ENCODE measurements at places on chromosomes 5 and 9.

DNA sequence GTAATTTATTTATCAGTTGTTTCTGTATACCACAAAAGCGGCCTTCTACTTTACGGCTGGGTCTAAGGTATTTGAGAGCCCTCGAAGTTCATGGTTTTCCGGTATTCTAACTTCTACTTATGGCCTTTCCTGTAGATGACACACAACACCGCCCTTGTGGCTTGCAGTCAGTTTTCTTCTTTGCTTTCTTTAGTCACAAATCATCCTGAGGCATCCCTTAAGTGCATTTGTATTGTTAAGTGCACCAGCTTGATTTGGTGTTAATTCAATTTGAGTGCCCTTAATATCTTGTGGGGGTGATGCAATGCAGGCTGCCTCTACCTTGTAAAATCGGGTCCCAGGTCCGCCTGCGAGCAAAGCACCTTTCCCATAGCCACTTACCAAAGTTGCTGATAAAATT, 511.9 kb downstream of the CCDC171 start:
- DNase-seq = no peak

GRCh38 chr5:153952893-153953292, 85.8 kb downstream of the FAM114A2 start:
- DNase-seq = no peak

DNA sequence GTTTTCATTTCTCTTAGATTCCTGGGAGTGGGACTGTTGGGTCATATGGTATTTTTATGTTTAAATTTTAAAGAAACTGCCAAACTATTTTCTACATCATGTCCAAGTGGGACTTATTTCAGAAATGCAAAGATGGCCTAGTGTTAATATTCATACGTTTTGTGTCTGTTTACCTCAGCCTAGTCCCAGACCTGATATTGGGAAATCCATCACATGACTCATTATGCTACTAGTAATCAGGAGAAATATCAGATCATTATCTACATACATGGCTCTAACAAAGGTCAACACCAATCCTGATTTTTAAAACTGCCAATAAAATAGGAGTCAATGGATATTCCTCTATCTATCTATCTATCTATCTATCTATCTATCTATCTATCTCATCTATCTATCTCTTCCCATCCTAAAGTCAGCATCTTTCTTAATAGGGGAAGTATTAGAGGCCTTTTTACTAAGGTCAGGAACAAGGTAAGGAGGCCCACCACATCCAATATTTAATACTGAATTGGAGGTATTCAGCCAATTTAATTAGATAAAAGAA, 4.7 kb downstream of the RASGEF1C start:
- DNase-seq = no peak

DNA sequence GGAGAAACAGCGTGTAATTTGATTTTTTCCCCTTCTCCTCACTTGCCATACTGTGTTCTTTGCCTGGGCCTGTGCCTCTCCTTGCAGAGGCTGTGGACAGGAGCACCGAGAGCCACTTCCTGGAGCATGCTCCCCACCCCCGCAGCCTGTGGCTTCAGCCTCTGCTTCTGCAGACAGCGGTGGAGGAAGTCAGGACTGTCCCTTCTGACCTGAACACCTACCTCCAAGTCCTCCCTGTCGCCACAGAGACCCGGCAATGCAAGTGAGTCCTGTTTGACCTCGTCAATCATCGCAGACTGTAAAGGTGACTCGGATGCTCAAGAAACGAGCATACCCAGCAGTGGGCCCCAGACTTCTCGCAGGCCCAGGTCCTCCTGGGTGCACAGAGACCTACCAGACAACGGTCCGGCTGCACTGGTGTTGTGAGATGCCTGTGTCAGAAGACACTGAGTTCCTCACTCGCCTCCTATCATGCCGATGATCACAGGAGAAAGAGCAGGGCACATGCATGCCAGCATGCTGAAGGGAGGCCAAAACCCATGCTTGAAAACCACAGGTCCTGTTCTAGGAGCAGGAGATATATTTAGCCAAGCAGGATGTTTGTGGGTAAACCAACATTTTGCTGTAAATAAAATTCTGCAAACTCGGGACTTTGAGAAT, 198.8 kb downstream of the AUH start:
- peak; percentile 47 for DNase-seq

DNA sequence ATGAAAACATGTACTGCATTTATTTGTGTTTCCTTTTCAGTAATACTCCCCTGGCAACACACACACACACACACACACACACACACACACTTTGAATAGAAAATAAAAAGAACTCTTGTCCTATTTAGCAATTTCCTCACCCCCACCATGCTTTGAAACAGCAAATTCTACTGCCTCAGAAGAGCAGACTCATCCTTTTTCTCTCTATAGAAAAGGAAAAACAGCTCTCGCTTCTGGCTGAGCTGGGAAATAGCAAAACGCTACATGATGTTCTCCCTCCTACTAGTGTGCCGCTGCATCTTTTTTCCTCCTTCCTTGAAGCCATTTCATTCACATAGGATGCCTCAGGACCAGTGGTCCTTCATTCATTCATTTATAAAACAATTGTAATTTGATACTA, 453.6 kb downstream of the CSNK1G3 start:
- no peak for DNase-seq

DNA sequence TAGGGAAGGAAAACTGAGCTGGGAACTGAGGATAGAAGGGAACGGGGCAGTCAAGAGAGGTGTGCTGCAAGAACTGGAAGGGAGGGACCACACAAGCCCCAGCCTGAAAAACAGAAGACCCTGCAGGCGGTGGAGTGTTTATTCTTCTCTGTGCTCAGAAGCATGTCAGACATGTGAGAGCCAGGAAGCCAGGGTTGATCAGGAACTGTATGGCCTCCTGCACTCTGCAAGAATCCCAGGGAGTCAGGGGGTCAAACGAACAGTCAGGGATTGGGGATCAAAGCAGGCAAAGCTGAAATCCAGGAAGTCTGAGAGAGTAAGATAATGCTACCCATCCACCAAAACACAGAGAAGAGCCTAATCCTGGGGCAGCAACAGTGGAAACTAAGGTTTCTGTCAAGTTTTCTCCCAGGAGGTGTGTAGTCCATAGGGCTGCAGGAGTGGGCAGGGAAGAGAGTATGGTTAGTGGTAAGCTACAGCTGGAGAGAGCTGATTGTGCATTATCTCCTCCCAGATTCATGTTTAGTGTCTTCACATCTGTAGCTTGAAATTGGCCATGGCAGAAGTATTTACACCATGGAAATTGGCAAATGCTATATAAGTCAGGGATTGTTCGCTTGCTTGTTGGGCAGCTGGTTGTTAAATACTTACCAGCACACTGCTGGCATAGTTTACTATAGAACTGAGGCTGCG, 115.4 kb upstream of the SLC44A1 start:
- no peak for DNase-seq

GRCh38 chr5:45382583-45382982, 313.6 kb downstream of the HCN1 start:
- DNase-seq = no peak

DNA sequence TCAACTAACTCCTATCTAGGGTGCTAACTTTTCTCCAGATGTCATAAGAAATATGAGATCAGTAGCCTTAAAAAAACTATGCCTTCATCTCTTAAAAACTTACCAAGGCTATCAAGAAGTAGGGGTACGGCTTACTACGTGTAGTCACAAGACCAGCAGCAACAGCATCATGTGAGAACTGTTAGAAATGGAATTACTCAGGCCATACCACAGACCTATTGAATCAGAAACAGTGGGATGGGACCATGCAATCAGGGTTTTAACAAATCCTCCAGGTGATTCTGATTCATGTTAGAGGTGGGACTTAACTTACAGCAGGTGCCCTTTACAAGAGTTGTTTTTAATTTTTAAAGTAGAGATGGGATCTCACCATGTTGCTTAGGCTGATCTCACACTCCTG, 4.6 kb downstream of the IFNE start:
- no peak for DNase-seq

GRCh38 chr9:129281506-129282145, 103.6 kb upstream of the IER5L start:
- DNase-seq = no peak

GRCh38 chr9:33800886-33801285, 5.5 kb downstream of the PRSS3 start:
- DNase-seq = no peak

GRCh38 chr9:81224166-81225081, 464.9 kb downstream of the TLE1 start:
- no peak for DNase-seq

GRCh38 chr9:20353524-20353923, 268.8 kb downstream of the MLLT3 start:
- DNase-seq = no peak

GRCh38 chr5:22372376-22372775, 480.8 kb downstream of the CDH12 start:
- DNase-seq = peak; percentile 34

- no peak for DNase-seq
Observed at GRCh38 chr5:152551061-152551460, 146.0 kb upstream of the NMUR2 start.
